Epithelial cell of proximal tubule (primary cell): ENCODE measurements at places on chromosomes 12 and 14.

- DNase-seq = no peak
These were observed 33.2 kb upstream of the SFSWAP start for GRCh38 chr12:131677699-131678098.

DNA sequence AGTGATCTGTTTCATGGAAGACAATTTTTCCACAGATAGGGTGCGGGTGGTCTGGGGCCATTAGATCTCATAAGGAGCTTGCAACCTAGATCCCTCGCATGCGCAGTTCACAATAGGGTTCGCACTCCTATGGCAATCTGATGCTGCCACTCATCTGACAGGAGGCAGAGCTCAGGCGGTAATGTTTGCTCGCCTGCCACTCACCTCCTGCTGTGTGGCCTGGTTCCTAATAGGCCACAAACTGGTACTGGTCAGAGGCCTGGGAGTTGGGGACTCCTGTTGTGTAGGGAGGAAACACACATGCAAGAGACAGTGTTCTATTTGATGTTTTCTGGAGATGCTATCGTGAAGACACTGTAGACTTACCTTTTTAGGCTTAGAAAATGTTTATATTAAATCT lies 77.0 kb upstream of the FGD4 start:
- DNase-seq = no peak

- no peak for DNase-seq
These were observed 37.3 kb downstream of the VDR start for GRCh38 chr12:47867495-47867941.

- no peak for DNase-seq
These were observed 16.7 kb downstream of the GPHB5 start for GRCh38 chr14:63301891-63302534.

- DNase-seq = peak; percentile 44
These were observed 170.6 kb downstream of the TMTC2 start for GRCh38 chr12:82857276-82857675.

DNA sequence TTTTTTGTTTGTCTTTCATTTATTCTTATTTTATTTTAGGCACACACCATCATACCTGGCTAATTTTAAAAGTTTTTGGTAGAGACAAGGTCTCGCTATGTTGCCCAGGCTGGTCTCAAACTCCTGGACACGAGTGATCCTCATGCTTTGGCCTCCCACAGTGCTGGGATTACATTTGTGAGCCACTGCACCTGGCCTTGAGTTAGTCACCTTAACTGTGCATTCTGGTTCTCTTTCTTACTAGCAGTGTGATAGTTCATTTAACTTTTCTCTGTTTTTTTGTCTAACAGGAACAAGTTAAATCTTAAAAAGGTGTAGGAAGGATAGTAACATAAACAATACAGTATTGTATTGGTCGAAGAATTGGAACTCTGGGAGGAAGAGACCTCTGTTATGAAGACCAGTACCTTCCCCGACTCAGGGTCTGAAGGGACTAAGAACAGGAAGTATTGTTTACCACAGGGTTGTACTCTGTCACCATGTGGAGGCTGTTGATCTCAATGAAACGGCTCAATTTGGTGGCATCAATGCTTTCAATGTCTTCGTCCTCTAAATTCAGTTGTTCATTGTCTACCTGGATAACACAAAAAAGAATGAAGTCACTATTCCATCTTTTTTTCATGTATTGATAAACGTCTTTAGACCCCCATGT lies 17.7 kb downstream of the ERP27 start:
- DNase-seq = no peak
